ENCODE measurements at places on chromosomes 6 and 20. TPM values are rescaled to one million over a fixed set of nuclear protein-coding genes. Genes with fewer than 3 reads are reported as not detected.

DNA sequence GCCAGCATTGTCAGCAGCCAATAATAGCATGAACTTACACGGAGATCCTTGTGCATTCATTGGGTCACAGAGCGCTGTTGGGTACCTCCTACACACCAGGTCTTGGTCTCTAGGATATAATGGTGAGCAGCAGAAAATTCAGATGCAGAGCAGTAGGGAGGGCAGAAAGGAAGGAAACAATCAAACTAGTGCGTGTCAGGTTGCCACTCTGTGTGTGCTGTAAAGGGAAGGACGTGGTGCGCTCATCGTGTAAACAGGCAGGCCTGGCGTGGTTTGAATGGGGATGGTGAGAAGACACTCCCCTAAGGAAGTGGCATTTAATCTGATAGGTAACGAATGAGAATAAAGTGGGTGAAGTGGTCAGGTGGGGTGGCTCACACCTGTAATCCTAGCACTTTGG, 336.4 kb downstream of the CDH26 start:
- DNase-seq, result no peak

DNA sequence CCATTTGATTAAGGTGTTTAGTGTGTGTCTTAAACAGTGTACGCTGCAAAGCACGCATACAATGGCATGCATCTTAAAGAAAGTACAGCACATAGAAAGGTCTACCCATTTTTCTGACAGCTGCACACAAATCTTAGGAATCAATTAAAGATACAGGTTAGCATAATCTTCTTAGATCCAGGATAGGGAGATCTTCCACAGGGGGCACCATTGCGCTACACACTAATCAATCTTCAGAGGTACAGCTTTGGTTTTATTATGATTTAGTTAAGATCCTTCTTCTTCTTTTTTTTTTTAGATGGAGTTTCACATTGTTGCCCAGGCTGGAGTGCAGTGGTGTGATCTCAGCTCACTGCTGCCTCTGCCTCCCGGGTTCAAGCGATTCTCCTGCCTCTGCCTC, 63.7 kb upstream of the BEND3 start:
- peak; percentile 13 for DNase-seq

Gene PLCG1
- 86.9 TPM for total RNA-seq

Gene NUS1
- total RNA-seq, result 9.5 TPM

GRCh38 chr20:35004051-35004725, 48.5 kb downstream of the MYH7B start:
- DNase-seq, result no peak

DNA sequence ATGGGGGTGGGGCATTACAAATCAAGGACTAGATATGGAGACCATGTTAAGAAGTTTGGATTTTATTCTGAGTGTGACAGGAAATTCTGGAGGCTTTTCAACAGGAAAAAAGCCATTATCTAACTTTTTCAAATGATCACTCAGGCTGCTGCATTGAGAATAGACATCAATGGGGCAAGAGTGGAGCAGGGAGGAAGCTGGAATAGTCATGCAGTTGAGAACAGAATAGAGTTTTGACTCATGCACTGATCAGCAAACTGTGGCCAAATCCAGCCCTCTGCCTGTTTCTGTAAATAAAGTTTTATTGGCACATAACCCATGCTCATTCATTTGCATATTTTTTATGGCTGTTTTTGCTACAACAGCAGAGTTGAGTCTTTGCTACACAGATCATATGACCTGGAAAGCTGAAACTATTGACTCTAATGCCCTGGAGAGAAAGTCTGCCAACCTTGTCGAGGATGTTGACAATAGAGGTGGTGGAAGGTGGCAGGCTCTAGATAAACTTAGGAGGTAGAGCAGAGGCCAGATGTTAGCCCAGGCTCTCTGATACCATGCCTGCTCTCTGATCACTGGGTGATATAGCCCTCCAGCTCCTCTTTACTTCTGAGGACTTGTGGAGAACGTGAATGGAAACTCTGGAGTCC, 441.8 kb downstream of the PTPRT start:
- DNase-seq, result no peak

- DNase-seq, result peak; percentile 54
These were observed 2.9 kb downstream of the TNNC2 start for GRCh38 chr20:45823949-45824835.

DNA sequence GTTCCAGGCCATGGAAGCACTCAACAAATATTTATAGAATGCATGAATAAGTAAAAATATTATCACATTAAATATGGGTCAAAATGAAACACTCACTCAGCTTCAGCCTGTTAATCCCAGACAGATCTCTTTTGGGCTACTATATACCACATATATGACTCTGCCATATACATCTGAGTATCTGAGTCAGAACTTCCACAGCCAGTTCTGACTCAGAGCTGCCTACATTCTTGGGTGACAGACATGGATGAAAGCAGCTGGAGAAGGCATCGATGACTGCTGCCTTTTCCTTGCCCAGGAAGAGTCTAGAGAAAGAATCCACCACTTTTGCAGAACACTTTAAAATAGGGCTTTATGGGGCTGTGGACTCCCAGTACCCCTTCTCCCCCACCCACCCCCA, 11.5 kb upstream of the PDYN start:
- no peak for DNase-seq

- DNase-seq, result peak; percentile 85
These were observed 31.6 kb upstream of the NOTCH4 start for GRCh38 chr6:32255199-32256153.

Gene RWDD2A
- 4.8 TPM for total RNA-seq

DNA sequence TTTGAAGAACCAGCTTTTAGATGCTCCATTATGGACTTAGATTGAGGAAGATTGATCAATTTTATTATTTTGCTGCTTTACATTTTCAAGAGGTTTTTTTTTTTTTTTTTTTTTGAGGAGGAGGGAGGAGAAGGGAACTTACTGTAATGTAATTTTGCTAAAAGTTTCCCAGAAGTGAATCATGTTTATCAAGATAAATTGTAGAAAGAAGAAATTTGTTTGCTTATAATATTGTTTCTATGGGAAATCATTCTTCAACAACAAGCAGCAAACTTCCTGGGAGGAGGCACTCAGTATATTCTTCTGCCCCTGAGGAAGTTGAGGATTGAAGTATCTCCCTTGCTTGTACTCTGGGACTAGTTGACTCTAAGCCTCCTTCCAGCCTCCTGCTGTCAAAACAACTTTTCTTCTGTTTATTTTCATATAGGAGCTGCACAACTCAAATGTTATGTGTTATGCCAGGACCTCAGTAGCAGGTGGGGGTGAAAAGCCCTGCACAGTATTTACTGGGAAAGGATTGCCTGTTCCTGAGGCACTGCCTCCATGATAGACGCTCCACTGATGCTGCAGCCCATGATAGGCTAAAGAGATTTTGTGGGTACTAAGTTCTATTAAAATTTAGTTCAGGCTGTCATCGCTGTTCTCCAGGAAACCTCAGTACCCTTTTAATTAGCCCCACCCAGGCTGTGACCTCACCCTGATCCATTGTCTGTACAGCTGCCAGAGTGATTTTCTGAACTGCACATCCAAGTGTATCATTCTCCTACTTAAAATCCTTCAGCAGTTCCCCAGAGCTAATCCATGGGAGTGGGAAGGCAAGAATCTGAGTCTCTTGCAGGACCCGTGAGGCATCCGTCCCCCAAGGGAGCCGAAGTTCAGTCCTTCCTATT, 51.9 kb downstream of the CARMIL1 start:
- DNase-seq, result peak; percentile 44

DNA sequence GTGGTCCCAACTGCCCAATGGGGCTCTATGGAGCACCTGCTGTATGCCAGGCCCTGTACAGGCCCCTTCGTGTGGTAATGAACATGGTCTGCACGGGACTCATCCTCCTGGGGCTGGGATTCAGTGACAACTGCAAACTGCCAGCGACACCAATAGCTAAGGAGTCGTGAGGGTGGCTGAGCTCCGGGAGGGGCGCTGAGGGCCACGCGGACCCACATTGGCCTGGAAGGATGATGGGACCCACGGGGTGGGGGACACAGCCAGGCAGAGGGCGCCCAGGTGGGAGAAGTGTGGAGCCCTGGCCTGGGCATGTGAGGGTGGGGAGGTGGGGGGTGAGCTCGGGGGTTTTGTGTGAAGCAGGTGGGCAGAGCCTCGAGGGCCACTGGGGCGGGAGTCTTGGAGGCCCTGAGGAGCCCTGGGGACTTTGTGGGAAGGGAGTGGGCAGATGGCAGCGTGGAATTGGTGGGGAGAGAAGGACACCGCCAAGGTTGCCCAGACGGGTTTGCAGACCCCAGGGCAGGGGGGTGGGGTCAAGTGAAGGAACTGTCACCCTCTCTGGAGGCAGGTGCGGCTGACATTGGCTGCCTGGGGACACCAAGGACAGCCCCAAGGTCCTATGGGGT, 22.5 kb downstream of the GATA5 start:
- no peak for DNase-seq

- DNase-seq, result no peak
These were observed 333.3 kb downstream of the HACE1 start for GRCh38 chr6:104526376-104526775.

GRCh38 chr6:67883500-67884366, 751.3 kb upstream of the ADGRB3 start:
- DNase-seq, result no peak

- no peak for DNase-seq
These were observed 147.4 kb downstream of the FOXC1 start for GRCh38 chr6:1757131-1757530.

GRCh38 chr6:22095836-22096235, 201.0 kb downstream of the PRL start:
- no peak for DNase-seq

- DNase-seq, result no peak
These were observed 42.6 kb upstream of the TULP4 start for GRCh38 chr6:158269657-158270056.

- DNase-seq, result no peak
These were observed 108.6 kb downstream of the BCKDHB start for GRCh38 chr6:80215063-80215462.

DNA sequence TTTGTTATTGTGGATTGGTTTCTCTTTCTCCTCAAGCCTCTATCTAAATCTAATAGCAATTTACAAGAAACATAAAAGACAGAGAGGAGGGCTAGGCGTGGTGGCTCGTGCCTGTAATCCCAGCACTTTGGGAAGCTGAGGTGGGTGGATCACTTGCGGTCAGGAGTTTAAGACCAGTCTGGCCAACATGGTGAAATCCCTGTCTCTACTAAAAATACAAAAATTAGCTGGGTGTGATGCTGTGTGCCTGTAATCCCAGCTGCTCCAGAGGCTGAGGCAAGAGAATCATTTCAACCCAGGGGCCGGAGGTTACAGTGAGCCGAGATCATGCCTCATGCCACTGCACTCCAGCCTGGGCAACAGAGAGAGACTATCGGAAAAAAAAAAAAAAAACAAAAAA, 46.6 kb downstream of the SLC2A12 start:
- peak; percentile 52 for DNase-seq

DNA sequence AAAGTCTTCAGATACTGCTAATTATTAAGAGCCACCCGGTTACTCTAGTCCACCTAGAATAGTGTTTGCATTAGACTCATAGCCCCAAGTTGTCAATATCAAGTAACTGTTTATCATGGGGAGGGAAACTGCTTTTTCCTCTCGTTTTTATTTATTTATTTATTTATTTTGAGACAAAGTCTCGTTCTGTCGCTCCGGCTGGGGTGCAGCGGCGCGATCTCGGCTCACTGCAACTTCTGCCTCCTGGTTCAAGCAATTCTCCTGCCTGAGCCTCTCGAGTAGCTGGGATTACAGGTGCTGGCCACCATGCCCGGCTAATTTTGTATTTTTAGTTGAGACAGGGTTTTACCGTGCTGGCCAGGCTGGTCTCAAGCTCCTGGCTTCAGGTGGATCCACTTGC, 16.1 kb upstream of the CCDC170 start:
- DNase-seq, result no peak

GRCh38 chr6:157600807-157601206, 219.8 kb downstream of the ZDHHC14 start:
- DNase-seq, result no peak

GRCh38 chr6:157682856-157683481, 140.1 kb upstream of the SNX9 start:
- peak; percentile 49 for DNase-seq

GRCh38 chr20:1952737-1953530, 40.9 kb downstream of the PDYN start:
- no peak for DNase-seq

DNA sequence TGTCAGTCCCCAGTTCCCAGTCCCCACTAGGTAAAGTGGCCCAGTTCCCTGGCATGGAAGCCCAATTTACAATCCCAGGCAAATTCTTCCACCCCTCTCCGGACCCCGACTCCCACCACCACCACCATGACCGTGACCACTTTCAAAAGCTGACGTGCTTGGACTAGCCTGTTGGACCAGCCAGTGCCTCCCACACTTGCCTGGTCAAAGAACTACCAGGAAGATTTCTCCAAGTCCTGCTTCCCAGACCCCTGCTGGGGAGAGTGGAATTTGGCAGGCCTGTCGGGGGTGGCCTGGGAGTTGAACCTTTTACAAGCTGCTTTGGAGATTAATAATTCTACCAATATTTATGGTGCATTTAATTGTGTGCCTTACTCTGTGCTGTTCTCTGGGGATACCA, 1.4 kb upstream of the PTPRT start:
- no peak for DNase-seq

DNA sequence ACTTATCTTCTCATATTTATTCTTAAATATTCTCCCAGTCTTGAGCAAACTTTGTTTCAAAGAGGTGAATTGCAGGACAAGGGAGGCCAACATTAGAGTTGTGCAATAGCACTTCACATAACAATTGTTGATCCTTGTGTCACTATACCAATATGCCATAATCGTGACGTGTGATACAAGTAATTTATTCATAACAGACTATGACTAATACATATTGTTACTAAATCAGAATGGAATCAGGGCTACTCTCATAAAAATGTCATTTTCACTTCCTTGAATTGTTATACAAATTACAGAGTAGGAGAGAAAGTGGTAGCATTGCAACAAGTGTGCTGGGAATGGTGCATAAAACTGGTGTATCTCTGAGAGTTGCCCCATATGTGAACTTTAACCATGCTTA, 37.2 kb upstream of the PLCB1 start:
- no peak for DNase-seq

GRCh38 chr6:13049666-13050254, 278.6 kb downstream of the TBC1D7 start:
- DNase-seq, result no peak

Gene PBOV1
- total RNA-seq, result not detected

DNA sequence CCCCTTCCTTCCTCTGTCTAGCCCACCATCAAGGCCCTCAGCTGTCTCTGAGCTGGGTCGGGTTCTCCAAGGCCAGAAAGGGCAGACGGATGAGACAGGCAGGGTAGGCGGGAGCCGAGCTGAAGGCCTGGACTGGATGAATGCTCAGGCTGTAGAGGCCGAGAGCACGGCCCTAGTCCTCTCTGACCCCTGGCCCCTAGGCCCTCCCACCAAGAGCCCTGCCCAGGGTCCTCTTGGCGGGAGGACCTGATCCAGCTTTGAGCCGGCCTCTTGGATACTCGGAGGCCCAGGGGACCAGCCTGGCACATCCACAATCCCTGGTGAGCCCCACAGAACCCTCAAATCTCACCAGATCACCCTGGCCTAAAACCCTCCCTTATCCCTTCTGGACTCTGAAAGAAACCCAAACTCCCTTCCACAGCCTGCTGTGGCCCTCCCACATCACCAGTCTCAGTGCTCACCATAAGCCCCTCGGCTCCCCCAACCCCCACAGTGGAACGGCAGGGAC, 8.2 kb downstream of the ADISSP start:
- no peak for DNase-seq

All from myocyte (in vitro differentiated cells).